ENCODE measurements at places on chromosomes 3 and 15.

GRCh38 chr3:159907828-159908227, 80.8 kb upstream of the IL12A start:
- DNase-seq = no peak

GRCh38 chr3:194518652-194519051, 31.9 kb upstream of the ATP13A3 start:
- DNase-seq = no peak

DNA sequence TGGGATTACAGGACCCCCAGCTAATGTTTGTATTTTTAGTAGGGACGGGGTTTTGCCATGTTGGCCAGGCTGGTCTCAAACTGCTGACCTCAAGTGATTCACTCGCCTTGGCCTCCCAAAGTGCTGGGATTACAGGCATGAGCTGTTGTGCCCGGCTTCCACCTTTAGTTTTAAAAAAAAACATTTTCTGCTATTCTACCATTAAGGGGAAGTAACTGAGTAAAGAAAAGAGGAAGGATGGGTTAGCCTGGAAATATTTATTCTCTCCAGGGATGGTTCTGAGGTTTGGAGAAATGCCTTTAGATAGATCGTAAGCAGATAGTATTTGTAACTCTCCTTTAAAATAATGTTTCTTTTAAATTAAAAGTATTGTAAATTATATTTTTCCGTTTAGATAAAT, 3.1 kb downstream of the AP4E1 start:
- no peak for DNase-seq

GRCh38 chr3:81823882-81824395, 62.5 kb upstream of the GBE1 start:
- DNase-seq = no peak

DNA sequence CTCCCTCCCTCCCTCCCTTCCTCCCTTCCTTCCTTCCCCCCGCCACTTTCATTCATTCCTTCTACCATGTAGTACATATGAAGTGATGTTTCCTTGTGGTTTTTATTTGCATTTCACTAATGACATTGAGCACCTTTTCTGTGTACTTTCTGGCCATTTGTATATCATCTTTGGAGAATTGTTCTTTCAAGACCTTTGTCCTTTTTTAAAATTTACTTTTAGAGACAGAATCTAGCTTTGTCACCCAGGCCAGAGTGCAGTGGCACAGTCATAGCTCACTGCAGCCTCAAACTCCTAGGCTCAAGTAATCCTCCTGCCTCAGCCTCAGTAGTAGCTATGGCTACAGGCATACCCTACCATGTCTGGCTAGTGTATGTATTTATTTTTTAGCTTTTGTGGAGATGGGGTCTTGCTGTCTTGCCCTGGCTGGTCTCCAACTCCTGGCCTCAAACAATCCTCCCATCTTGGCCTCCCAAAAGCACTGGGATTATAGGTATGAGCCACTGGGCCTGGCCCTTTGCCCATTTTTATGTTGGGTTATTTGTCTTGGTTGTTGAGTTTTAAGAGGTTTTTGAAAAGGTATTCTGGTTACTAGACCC, 42.0 kb upstream of the CTDSPL2 start:
- no peak for DNase-seq

DNA sequence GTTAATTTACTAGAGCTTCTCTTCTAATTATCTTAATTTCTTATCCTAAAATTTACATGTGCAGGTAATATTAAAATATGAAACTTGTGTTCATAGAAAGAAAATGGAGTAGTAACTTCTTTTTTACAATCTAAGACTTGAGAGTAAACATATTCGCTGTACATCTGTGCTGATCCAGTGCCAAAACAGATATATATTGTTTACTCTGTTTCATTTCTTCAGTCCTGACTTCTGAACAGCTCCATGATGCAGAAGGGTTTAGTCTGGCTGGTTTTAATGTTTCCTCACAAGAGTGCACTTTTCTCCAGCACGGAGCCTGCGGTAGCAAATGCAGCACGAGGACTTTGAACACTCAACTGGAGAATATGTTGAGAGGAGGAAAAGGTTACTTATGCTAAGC, 306.8 kb downstream of the EPHA3 start:
- DNase-seq = no peak

DNA sequence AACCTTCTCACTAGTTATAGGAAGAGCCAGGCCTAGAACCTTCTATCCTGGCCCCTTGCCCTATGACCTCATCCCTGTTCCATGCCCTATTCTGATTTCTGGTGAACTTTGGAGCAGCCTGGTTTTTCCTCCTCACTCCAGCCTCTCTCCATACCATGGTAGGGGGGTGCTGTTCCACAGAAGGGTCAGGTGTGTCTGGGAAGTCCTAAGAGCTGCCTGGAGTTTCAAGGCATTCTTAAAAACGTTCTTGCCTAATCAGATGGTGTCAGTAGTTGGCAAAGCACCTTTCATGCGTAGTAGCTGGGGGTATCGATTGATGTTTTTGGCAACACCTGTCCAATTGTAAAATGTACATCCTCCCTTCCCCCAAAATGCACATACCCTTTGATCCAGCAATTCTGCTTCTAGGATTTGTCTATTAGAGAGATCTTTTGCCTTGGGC, 16.8 kb upstream of the ALPK3 start:
- no peak for DNase-seq

DNA sequence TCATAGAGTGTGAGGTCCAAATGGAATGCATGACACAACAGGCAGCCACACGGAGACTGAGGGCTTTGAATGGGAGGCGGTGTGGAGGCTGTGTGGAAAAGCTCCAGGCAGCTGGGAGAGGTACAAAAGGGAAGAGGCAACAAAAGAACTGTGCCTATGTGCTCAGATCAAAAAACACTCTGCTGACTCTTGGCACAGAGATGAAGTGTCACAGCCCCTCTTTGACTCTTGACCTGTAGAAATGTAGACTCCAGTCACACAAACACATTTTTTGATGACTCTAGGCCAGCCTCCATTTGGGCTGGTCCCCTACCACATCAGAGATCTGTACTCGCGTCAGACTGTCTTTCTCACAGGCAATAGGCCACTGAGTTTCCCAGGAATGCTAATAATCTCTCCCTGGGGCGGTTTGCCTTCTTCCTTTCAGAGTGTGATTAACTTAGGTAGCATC, 456.0 kb downstream of the TUSC7 start:
- peak; percentile 45 for DNase-seq

- DNase-seq = peak; percentile 73
Observed at GRCh38 chr3:13420045-13420830, at the start of gene NUP210. Gene NUP210, minus strand, starts transcription at chr3:13420322. Its CDS starts 96 bp downstream, at chr3:13420226.

GRCh38 chr3:108106031-108106430, 15.2 kb upstream of the CD47 start:
- DNase-seq = no peak

DNA sequence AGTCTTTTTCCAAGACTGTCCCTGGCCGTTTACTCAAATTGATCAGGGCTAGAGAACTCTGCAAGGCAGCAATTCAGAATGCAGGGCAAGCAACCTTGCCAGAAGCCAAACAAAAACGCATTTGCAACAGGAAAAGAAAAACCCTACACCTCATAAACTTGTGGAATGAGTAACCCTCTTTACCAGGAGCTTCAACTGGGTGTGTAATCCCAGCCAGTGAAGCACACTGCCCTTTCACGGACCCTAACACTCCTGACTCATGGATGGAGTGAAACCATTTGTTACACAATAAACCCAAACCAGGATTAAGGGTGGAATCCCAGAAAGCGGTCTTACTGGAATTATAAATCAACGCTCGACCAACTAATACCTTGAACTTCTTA, 14.8 kb upstream of the LDHAL6B start:
- DNase-seq = no peak

DNA sequence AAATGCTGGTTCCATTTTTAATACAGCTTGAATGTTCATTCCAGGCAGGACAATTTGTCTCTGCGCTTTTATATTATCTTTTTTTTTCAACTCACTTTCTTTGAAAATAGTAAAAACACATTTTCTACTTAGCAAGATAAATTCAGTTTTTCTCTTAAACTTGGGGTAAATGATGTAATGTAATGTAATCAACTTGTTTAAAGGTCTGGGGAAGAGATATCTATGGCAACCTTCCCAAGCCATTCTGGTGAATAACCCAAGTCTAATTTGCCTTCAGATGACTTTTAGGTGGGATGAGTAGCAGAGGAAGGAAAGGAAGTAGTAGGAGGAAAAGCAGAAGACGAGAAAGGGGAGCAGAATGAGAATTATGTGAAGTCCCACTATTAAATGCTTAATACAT, 335.1 kb downstream of the SV2B start:
- DNase-seq = no peak

GRCh38 chr3:170270282-170270881, 48.2 kb downstream of the PRKCI start:
- no peak for DNase-seq

DNA sequence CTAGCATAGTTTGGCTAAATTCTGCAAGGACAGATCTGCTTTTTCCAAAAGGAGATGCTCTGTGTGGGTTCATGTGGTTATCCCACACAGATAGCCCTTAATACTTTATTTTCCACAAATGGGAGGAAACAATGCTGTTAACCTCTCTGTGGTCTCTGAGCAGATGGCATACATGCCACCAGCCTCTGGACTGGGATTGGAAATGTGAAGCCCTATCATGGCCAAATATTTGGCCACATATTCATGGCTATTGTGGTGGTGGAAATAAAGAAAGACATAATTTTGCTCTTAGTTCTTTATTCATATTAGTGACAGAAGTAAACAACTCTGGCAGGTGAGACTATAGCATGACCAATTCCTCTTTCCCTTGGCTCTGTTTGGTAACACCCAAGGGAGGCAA, 726.2 kb downstream of the ROBO1 start:
- DNase-seq = no peak

DNA sequence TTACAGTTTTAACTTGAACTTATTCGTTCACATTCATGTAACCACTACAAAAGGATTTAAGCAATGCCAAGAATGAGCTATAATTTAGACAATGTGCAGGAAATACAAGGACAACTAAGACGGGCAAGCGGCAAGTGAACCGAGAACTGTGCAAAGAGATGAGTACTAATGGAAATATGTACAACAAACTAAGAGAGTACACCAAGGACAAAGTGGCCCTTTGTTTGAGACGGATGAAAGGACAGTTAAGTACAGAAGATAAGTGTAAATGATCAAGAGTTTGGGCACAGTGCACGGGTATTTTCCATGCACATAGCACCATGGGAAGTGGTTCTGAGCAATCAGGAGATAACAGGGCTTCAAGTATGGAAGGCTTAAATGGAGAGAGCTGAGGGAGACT, 281.7 kb downstream of the ROBO2 start:
- DNase-seq = no peak

- DNase-seq = no peak
Observed at GRCh38 chr3:28253040-28253715, 11.8 kb downstream of the CMC1 start.

DNA sequence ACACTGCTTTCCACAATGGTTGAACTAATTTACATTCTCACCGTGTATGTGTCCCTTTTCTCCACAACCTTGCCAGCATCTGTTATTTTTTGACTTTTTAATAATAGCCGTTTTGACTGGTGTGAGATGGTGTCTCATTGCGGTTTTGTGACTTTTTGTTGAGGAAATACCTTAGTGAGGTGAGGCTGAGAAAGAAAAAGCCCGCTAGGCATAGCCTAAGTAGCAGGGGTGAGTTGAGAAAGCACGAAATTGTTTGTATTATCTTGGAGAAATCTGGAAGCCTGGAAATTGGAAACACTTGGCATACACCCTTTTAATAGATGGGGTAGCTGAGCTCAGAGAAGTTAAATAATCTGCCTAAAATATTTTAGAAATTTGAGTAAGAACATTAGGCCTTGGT, 61.5 kb upstream of the CFAP161 start:
- DNase-seq = no peak

DNA sequence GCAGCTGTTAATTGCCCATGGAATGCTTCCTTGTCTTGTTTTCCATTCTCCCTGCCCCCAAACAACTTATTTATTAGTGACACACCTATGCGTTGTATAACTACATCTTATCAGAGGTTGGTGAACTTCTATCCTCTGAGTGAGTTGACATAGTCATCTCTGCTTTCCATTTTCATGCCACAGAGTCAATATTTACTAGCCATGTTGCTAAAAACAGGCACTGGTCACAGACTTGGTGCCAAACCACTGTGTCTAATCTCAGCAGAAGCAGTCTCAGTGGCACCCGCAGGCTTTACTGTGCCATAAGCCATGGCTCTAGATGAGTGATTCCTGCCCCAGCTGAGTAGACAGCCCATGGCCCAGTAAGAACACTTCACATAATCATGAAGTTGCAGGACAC, 26.5 kb downstream of the DAPK2 start:
- DNase-seq = no peak

GRCh38 chr3:49417516-49418120, 4.7 kb downstream of the AMT start:
- DNase-seq = peak; percentile 22

GRCh38 chr3:41030220-41030619, 169.1 kb upstream of the CTNNB1 start:
- no peak for DNase-seq

- DNase-seq = peak; percentile 12
Observed at GRCh38 chr3:129344540-129345220, 66.0 kb downstream of the HMCES start.

GRCh38 chr3:12342151-12342550, 53.3 kb downstream of the PPARG start:
- DNase-seq = no peak

DNA sequence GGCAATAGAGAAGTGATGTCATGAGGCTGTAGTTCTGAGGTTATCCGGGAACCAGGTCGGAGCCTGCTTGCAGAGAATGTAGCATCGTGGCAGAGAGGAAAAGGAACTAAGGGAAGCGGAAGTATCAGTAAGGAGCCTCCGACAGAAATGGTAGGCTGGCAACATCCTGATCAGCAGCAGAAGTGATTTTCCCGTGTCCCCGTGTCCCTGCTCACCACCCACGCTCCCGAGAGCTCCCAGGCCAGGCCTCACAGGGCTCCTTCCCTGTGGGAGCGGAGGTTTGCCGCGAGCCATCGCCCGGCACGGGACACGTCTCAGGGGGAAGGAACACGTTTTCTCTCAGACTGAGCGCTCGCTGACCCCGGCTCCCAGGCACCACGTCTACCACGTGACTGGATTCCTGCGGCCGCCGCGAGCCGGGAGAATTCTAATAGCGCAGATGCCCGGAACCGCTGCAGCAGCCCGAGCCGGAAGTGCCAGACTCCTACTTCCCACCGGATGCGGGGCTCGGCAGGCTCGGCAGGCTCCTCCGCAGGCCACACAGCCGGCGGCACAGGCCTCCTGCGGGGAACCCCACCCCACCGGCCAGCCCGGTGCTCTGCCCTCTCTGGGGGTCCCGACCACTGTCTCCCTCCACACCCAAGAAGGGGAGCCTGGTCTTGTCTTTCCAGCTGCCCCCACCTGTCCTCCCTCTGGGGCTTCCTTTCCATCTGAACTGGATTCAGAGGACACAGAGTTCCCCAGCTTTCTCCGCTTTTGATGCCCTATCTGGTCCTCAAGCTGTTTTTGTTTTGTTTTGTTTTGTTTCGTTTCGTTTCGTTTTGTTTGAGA, 99.3 kb downstream of the BDH1 start:
- DNase-seq = peak; percentile 89

Measured in Caco-2 (cell line).